ENCODE measurements at places on chromosomes 2 and 18.

GRCh38 chr2:17413036-17413435 lies 105.2 kb downstream of the RAD51AP2 start:
- no peak for ATAC-seq

DNA sequence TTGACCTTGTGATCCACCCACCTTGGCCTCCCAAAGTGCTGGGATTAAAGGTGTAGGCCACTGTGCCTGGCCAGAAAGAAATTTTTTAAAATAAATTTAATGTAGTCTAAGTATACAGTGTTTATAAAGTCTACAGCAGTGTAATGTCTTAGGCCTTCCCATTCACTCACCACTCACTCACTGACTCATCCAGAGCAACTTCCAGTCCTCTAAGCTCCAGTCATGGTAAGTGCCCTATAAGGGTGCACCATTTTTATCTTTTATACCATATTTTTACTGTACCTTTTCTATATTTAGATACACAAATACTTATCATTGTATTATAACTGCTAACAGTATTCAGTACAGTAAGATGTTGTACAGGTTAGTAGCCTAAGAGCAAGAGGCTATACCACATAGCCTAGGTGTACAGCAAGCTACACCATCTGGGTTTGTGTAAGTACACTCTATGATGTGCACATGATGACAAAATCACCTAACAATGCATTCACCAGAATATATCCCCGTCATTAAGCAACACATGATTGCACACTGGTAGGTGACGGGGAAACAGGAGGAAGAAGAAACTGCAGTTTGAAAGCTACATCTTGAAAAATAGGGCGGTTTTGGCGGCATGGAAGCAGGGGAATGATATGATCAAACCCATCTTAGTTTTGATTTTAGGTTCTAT lies 105.1 kb upstream of the ITGB6 start:
- ATAC-seq: peak; percentile 19

DNA sequence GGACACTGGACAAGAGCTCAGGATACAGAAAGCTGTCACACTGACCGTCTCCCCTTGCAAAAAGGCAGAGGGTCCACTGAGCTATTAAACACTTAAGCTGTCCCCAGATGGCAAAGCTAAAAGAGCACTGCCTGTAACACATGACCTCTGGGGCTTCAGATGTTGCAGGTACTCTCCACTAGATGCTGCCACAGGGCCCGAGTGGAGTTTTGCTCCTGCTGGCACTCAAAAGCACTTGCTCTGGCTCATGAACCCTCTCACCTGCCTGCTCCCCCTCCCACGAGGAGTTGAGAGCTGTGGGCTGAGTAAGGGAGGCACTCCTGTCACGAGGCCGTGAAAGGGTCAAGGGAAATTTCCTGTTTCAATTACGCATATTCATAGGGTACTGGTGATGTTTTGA lies 227.9 kb downstream of the PRKCE start:
- no peak for ATAC-seq

GRCh38 chr2:108330979-108331378 lies 42.3 kb downstream of the SULT1C2 start:
- no peak for ATAC-seq

DNA sequence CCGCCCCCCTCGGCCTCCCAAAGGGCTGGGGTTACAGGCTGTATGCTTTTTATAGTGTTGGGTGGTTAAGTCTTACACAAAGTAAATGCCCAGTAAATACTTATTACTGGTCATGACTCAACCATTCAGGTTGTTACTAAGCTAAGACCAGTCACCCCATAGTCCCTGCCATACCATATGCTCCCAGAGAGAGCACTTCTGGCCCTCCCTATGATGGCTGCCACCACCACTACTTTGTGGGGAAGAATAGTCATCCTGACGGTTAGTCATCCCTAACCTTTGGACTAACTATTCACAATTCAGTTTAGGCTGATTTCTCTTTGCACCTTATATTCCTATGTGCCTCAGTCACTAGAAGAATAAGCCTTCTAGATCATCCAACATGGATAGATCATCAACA lies 42.0 kb upstream of the MSH2 start:
- ATAC-seq: peak; percentile 54

- no peak for ATAC-seq
These were observed 28.9 kb downstream of the NHEJ1 start for GRCh38 chr2:219131744-219132143.
